Ecto neural progenitor cell (in vitro differentiated cells): ENCODE measurements at places on chromosomes 7 and 10.

DNA sequence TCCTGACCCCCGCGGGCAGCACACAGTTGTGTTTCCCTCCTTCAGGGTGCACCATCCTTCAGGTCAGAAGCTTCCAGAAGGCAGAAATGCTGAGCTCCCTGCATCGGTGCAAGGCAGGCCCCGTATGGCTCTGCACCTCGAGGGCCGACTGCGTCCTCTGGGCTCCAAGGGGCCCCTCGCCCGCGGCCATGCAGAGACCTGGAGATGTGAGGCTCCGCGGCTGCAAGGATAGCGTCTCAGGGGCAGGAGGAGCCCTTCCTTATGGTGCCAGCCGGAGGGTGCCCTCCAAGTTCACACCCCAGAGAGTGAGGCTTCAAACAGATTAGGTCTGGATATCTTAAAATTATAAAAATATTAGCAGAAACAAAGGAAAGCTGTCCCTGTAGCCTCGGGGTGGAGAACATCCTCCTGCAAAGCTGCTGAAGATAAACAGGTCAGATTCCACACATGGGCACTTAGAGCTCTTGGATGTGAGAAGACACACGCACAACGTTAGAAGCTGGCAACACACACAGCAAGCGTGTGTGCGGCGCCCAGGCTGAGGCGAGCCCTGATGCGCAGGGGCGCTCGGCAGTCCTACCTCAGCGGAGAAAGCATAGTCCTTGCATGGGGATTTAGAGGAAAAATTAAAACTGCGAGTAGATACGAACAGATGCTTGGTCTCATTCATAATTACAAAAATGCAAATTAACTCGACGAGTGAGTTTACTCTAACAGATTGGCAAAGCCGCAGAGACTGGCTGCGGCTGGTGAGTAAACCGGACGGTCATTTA is 20.4 kb downstream of the KNDC1 start:
- DNase-seq = no peak

- DNase-seq = peak; percentile 46
Measured at GRCh38 chr7:29611941-29612544, 48.4 kb downstream of the PRR15 start.

GRCh38 chr10:128738386-128738915 is 612.2 kb upstream of the MKI67 start:
- DNase-seq = no peak

DNA sequence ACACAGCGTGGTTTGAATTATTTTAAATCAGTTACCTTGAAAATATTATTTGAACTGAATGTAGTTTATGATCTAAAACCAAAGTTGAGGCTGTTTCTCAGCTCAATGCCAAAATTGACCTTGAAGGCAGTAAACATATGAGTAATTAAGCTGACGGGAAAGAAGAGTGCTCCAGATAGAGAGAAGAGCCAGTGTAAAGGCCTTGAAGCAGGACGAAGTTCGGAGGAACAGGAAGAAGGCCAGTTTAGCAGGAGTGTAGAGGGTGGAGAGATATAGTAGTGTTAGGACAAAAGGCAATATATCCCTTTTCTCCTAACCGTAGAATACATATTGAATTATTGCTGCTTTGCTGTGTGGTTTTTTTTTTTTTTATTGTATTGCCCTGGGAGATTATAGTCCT is 63.2 kb downstream of the CYP51A1 start:
- DNase-seq = no peak

GRCh38 chr10:95792874-95793285 is 36.9 kb downstream of the ENTPD1 start:
- DNase-seq = no peak

DNA sequence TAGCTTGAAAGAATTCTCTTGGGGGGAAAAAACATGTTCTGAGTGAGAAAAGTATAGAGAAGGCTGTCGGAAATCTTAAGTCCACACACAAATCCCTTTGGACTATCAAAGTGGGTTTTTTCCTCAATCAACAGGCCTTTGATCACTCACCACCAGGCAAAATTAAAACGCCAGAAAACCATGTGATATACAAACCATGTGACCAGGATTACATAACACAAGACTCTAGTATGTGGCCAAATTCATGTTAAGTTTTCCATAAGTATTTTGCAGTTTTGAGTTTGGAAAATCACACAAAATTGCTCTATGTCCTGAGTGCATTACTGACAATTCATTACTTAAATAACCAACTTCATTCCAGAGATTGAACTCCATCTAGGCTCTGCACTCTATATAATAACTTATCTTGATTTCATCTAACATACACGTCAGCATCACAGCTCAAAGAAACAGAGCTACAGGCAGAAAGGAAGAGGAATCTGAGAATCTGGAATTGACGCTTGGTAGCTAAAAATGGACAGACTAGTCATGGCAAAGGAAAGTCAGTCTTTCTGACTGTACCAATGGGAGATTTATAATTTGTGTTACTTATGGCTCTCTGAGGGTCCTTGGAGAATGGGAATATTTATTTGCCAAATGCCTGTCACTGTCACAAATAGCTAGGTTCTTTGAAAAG is 383.5 kb downstream of the SFMBT2 start:
- no peak for DNase-seq

DNA sequence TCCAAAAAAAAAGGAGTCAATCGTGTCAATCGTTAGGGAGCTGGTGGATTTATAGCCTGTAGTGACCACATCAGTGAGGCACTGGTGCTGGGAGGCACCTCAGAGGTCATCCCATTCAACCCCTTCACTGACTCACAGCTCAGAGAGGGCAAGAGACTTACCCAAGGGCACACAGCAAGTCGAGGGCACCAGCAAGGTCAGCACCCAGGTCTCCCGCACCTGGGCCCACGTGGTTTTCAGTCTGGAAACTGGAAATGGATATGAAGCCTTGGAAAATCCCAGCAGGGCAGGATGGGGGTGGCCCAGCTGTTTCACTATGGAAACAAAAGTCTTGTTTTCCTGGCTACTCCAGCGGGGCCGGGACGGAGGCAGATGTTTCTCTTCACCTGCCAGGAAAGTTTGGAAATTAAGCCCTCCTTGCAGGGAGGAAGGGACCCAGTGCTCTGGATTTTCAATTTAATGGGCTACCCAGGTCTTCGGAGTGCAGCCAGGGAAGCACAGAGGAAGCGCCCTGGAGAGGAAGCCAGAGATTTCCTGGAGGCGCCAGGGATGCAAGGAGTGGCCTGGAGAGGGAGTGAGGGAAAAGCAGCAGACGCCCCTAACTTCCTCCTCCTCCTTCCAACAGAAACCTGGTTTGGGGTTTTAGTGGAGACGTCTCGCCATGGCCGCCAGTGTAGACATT is 157.2 kb upstream of the TNRC18 start:
- no peak for DNase-seq

DNA sequence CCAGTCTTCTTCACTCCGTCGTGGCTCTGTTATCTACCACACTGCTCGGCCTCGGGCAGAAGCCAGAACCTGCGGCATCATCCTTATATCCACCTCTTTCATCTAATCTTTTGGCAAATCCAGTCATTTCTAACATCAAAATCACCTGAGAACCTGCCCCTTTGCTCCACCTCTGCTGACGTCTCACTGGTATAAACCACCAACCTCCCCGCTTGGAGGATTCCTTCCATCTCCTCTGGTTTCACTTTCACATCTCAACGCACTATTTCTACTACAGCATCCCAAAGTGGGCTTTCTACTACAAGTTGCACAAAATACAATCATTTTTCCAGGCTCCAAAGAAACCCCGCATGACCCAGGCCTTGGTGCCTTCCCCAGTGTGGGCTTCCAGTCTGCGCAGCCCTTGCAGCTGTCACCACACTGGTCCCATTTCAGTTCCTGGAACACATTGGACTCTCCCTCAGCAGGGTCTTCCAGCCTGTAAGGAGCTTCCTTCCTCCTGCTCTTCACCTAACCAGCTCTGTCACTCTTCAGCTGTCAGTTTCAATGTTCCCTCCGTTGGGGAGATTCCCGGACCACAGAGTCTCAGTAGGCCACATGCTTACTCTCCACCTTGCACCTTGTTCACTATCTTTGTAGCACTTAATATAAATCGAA is 85.0 kb downstream of the PRKCQ start:
- DNase-seq = no peak

- DNase-seq = no peak
Measured at GRCh38 chr10:17278607-17279240, 50.7 kb downstream of the VIM start.
